ENCODE measurements at places on chromosomes 12 and 14.

DNA sequence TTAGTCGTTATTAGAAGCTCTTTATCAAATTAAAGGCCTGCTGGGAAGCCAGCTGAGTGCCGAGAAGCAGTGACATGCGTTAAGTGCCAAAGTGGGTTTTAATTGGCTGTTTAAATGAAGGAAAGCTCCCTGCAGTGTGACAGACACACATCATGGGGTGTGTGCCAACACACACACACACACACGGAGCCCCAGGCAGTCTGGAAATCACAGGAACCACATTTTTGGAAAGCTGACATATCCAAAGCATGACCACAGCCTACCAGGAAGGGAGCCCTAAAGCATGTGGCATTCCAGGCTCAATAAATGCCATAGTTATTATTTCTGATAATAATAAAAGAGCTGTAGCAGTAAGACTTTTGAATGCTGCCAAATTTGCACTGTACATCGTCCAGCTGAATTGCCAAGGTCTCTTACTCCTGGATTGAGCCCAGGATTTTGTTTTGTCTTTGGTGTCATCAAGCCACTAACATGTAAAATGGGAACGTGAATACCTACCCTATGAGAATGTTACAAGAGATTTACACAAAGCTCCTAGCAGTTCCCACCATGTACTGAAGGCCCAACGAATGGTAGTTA is 135.1 kb downstream of the TMEM30B start:
- no peak for DNase-seq

- no peak for DNase-seq
Observed at GRCh38 chr14:79093531-79093930, 923.4 kb downstream of the NRXN3 start.

DNA sequence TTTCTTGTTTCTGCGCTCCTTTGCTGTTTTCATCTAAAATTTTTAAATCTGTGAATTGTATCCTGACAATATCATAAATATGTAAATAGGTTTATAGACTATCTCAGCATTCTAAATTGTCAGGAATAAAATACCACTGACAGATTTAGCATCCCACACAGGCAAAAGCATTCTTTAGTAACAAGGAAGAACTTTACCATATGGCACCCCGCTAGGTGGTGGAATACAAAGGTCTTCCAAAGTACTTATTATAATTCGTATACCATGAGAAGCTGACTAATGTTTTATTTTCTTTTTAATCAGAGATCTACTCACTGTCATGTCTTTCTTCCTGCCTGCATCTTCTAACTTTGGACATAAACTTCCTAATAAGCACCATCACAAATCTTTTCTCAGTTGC is 328.8 kb upstream of the NOVA1 start:
- DNase-seq = no peak

GRCh38 chr12:24945039-24945438 is 3.9 kb downstream of the BCAT1 start:
- DNase-seq = no peak

- no peak for DNase-seq
Observed at GRCh38 chr12:12874029-12874428, 17.3 kb upstream of the GPRC5A start.

- DNase-seq = no peak
Observed at GRCh38 chr12:58503731-58504130, 416.6 kb downstream of the LRIG3 start.

DNA sequence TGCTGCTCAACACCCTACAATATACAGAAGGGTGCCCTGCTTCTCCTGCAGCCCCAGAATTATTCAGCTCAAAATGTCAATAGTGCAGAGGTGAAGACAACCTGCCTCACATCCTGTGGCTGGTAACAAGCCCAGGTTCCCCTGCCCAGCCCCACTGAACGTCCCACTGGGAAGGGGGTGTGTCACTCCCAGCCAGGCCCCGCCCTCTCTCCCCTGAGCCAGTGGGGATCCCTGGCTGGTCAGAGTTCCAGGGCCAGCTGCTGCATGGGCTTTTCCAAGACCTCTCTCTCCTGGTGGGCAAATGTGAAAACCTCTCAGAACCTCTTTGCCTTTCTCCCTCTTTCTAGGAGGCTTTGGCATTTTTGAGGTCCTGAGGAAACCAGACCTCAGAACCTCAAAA is 13.7 kb upstream of the LHX5 start:
- no peak for DNase-seq

GRCh38 chr14:30525833-30526232 is 33.1 kb upstream of the G2E3 start:
- DNase-seq = no peak

DNA sequence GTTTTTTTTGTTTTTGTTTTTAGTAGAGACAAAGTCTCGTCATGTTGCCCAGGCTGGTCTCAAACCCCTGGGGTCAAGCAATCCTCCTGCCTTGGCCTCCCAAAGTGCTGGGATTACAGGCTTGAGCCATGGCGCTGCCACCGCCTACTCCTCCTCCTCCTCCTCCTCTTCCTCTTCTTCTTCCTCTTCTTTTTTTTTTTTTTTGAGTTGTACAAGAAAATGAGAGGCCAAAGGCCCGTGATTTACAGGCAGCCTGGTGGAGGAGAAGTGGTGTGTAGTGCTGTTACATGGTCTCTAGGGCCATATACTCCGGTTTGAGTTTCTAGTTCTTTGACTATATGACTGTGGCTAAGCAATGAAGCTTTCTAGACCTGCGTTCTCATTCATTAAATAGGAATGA is 29.6 kb upstream of the SPPL3 start:
- no peak for DNase-seq

- no peak for DNase-seq
Observed at GRCh38 chr14:62691647-62692489, 353.4 kb downstream of the KCNH5 start.

- no peak for DNase-seq
Observed at GRCh38 chr12:70068743-70069142, 174.5 kb upstream of the CNOT2 start.

DNA sequence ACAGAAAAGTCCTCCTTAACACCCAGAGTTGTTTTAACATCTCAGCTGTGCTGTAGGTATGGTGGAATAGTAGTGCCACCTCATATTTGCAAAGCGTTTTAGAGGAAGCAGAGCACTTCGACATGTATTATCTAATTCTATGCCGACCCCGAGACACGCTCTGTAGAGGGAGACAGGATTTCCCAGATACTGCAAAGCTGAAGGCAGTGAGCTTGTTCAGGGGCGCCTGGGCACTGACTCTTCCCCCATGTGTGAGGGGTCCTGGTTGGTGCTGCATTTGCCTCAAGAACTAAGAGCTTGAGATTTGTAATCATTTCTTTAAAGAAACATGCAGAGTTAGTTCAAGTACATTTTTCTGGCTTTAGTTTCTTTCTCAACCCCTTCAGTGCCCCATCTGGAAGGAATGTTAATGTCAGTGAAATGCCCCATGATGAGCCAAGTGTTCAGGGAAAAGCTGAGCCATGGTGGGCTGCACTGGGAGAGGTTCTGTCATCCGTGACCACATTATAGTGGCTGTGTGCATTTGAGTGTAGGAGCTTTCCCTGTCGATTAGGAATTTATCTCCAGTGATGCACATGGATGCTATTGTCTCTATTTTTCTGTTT is 66.3 kb downstream of the MBIP start:
- no peak for DNase-seq

GRCh38 chr14:89855961-89856656 is 98.4 kb downstream of the EFCAB11 start:
- DNase-seq = no peak

GRCh38 chr12:574475-575128 is 88.6 kb downstream of the NINJ2 start:
- no peak for DNase-seq

DNA sequence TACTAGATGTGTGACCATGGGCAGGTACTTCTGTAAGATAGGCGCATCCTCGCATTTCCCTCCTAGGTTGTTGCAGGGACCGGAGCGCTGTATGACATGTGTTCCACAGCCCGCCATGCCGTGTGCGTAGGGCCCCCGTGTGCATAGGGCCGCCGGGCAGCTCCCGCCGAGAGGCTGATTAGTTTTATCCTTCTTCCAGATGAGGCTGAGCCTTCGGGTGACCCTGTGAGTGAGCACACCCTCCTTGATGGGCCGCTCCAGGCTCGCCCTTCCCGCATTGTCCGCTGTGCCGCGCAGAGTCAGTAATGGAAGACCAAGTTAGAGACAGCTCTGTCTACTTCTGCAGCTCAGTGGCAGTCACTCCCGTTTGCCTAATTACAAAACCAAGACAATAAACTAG is 72.9 kb upstream of the DYNC1H1 start:
- DNase-seq = no peak

DNA sequence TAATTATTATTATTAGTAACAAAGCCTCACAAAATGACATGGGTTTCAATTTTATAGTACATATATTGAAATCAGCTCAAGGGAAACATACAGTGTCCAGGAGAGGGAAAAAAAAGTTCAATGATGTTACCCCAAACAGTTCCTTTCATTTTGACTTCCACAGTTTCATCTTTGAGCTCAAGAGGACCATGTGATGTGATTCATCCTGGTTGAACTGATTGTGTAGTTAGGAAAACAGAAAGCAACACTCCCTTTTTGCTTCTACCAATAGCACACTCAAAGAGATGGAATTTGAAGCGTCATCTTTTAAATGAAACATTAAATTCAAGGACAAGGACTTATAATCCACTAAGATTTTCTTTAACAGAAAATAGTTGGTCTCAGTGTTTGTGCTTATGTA is 461.0 kb downstream of the FOXG1 start:
- DNase-seq = no peak

GRCh38 chr14:53493320-53493719 is 340.2 kb upstream of the DDHD1 start:
- DNase-seq = no peak

DNA sequence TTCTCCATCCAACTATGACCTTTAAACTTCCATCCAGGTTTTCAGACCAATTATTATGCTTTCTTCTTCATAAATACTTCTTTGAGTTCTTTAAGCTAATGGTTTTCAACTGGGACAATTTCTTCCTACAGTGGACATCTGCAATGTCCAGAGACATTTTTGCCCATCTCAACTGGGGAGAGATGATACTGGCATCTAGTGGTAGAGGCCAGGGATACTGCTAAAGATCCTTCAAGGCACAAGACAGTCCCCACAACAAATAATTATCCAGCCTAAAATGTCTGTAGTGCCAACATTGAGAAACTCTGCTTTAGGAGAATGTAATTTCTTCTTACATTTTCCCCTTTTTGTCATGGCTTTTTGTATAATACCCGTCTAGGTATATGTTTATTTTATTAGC is 10.6 kb downstream of the TRHDE start:
- no peak for DNase-seq

GRCh38 chr12:81303935-81304334 is 226.1 kb downstream of the ACSS3 start:
- DNase-seq = no peak

DNA sequence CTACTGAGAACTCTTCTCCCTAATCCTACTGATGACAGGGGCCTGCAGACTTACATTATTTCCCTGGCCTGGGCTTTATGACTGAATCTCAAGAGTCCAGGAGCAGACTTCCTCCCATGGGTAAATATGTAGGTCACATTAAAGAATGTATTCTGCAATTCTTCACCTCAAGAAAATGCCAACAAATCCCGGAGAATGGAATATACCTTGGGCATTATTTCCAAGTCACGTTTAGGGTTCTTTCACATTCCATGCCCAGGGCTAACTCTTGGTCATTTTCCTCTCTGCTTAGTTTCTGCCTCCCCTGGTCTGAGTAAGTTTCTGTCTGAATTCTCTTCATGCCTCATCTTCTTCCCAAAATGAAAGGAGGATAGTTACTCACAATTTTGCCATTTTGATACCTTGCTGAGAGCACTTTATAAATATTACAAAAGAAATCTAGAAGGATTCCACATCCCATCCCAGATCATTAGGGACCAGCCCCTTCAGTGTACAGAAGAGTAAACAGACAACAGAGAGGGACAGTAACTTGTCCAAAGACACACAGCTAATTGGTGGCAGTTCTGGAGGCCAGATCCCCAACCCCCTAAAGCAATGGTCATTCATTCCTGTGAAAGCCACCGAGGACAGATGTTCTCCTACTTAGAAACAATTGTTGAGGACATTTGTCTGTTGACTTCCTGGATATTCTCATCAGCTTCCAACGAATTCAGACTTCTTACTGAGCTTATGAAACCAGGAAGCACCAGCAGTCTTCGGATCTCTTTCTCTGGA is 605 bp downstream of the PAH start:
- no peak for DNase-seq

DNA sequence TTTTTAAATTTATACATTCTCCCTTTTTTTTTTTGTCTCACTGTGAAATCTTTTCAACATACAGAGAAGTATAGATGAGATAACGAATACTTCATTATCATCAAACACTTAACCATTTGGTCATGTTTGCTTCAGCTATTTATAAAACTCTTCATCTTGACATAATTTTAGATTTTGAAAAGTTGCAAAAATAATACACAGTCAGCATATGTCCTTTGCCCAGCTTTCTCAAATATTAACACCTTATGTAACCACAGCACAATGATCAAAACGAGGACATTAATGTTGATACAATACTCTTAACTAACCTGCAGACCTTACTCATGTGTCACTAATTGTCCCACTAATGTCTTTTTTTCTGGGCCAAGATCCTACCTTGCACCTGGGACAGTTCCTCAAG is 36.0 kb downstream of the DACT1 start:
- no peak for DNase-seq

DNA sequence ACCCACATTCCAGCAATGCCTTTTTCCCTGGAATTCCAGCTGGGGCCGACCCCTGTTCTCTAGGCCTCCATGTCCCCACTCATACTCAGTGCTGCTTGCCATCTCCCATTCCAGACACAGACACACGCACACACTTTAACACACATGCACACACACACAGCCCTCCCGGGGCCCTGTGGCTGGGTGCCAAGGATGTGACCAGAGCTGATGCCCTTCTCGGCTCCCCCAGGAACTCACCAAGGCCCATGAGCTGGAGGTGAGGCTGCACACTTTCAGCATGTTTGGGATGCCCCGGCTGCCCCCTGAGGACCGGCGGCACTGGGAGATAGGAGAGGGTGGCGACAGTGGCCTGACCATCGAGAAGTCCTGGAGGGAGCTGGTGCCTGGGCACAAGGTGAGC is 4.3 kb downstream of the PLEKHG6 start:
- DNase-seq = no peak

DNA sequence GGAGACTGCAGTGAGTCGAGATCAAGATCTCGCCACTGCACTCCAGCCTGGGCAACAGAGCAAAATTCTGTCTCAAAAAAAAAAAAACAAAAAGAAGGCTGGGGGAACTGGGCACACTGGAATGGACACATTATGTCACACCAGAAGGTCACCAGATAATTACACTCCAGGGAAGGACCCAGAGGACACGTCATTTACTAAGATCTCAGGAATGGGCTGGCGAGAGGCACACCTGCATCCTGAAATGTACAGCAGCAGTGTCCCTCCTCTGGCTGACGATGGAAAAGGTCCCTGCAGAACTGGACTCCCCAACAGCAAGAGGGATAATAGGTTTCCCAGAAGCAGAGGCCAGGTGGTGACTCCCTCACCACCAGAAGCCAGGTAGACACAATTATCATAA is 243.5 kb downstream of the BCL11B start:
- DNase-seq = no peak

DNA sequence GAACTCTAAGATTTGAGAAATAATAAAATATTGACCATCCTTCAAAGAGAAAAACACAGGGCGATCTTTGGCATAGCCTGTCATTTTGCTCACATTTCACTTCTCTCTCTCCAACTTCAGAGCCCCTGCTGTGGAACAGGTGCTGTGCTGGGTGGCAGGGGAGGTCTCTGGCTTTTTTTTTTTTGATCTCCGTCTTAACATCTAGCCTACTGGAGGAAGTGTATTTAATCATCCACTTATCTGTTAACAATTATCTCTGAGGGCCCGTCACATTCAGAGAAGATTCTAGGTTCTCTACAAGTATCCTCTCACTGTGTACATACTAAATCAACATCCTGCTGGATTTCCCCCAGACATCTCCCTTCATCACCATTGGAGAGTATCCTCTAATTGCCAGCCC is 34.1 kb downstream of the CHST11 start:
- no peak for DNase-seq

Measured in stimulated activated CD4-positive, alpha-beta T cell treated with anti-CD3 and anti-CD28 coated beads, Interleukin-15, amount 100 ng/mL, for 48 hours (primary cell).